Thoracic aorta (tissue), 2 donors: ENCODE measurements at places on chromosomes 7 and 10. TPM values are rescaled to one million over a fixed set of nuclear protein-coding genes. Genes with fewer than 3 reads are reported as not detected.
A peak's percentile ranks its signal among the peaks of the same experiment; 100 is the strongest.

Gene NPSR1
- not detected for total RNA-seq

Gene CPA5
- total RNA-seq = not detected

- no peaks in the 10 kb centered on the region for H3K36me3 ChIP-seq
- no peak overlapping the region for H3K27ac ChIP-seq
Observed at GRCh38 chr10:34116220-34116641, 698.9 kb downstream of the PARD3 start.

DNA sequence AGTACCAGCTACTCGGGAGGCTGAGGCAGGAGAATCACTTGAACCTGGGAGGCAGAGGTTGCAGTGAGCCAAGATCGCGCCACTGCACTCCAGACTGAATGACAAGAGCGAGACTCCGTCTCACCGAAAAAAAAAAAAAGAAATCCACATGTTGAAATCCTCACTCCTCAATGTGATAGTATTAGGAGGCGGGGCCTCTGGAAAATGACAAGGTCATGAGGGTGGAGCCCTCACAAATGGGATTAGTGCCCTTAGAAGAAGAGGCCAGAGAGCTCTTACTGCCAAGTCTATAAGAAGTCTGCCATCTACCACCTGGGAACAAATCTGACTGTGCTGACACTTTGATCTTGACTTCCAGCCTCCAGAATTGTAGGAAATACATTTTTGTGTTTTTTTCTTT lies 10.6 kb downstream of the MMD2 start:
- no peak overlapping the region for H3K4me3 ChIP-seq
- DNase-seq = no peak
- no peaks in the 10 kb centered on the region for H3K27me3 ChIP-seq
- no peak overlapping the region for H3K27ac ChIP-seq
- H3K4me1 ChIP-seq = no peaks in the 10 kb centered on the region

- H3K27me3 ChIP-seq = no peaks in the 10 kb centered on the region
- H3K27ac ChIP-seq = no peak overlapping the region
- H3K4me3 ChIP-seq = peak overlapping the region; percentile 17
Observed at GRCh38 chr7:69283421-69283820, 314.9 kb upstream of the AUTS2 start.

DNA sequence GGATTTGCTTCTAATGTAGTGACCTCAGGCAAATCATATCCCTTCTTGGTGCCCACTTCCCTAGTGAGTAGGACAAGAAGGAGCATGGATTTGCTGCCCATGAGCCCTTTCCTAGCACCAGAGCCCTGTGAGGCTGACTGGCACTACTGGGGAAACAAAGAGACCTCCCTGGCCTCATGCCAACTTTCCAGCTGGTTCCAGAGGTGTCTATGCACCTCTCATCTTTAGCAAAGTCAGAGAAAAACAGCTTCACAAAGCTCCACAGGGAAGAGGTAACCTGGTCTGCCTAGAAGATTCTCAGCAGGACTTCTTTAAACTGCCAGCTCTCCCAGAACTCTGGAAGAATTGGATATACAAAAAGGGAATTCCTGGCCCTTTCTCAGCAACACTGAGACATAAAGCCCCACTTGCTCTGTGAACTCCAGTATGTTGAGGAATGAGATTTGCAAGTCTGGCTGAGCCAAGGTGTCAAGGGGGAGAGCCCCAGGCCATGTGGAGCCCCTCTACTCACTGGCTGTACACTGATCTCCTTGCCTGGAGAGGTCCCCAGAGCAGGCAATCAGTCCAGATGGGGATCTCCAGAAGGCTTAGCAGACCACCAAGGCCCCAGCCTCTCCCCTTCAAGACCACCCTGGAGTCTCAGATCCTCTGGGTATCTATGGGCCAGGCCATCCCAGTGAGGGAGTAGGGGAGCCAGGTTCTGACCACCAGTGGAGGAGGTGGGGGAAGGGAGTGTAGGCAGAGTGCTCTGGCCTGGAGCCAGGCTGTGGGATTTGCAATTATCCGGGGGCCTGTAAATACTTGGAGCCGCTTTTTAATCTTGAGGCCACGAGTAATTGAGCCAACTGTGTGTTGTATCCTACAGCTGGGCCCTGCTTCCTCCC lies 24.4 kb upstream of the RBM20 start:
- H3K4me3 ChIP-seq = no peak overlapping the region
- DNase-seq = no peak
- no peaks in the 10 kb centered on the region for H3K27me3 ChIP-seq
- H3K36me3 ChIP-seq = no peaks in the 10 kb centered on the region
- no peak overlapping the region for H3K27ac ChIP-seq

GRCh38 chr10:103885617-103886016 lies 30.2 kb upstream of the SH3PXD2A start:
- H3K27ac ChIP-seq = peak overlapping the region; percentile 74
- H3K27me3 ChIP-seq = no peaks in the 10 kb centered on the region
- H3K4me1 ChIP-seq = peaks cover 7% of the 10 kb centered on the region
- no peak overlapping the region for H3K4me3 ChIP-seq
- peaks cover 27% of the 10 kb centered on the region for H3K36me3 ChIP-seq
- no peak for DNase-seq

GRCh38 chr10:36030516-36030915 lies 388.4 kb upstream of the FZD8 start:
- H3K36me3 ChIP-seq = no peaks in the 10 kb centered on the region
- DNase-seq = no peak
- no peak overlapping the region for H3K27ac ChIP-seq
- no peaks in the 10 kb centered on the region for H3K27me3 ChIP-seq
- no peak overlapping the region for H3K4me3 ChIP-seq

- no peaks in the 10 kb centered on the region for H3K27me3 ChIP-seq
- H3K4me1 ChIP-seq = no peaks in the 10 kb centered on the region
- no peak overlapping the region for H3K4me3 ChIP-seq
Observed at GRCh38 chr7:106895246-106895864, 30.3 kb downstream of the PIK3CG start.
